ENCODE measurements at places on chromosomes 6 and 20. TPM values are rescaled to one million over a fixed set of nuclear protein-coding genes. Genes with fewer than 3 reads are reported as not detected.

SCGN gene
- not detected for total RNA-seq

NFATC2 gene
- 55.8 TPM for total RNA-seq

- DNase-seq = no peak
These were observed 249.5 kb downstream of the ZFAND3 start for GRCh38 chr6:38068854-38069590.

- DNase-seq = no peak
These were observed 14.3 kb downstream of the STX7 start for GRCh38 chr6:132498638-132499037.

DNA sequence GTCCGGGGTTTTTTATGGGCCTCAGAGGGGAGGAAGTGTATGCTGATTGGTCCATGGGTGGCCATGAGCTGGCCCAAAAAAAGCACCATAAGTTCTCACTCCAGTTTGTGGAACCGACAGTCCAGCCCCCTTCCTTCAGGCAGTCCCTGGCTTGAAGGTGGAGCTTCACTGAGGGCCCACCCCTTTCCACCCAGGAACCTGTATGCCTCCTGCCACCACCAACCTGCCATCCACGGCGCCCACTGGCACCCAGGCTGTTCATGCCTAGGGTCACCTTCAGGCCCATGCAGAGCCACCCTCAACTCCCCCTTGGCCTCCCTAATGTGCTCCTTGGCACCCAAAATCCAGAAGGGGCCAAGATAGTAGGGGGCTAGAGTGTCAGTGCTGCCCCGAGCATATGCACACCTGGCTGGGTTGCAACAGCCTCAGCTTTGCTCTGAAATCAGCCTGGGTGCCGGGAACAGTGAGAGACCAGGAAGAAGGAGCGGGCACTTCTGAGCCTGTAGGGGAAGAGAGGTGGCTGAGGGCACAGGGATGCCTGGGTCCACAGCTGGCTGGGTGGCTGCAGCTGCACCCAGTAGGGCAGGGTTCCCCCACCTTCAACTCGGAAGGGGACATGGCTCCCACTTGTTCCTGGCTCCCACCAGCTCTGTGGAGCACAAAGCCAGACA lies 292.4 kb downstream of the ARHGAP18 start:
- DNase-seq = no peak
